ENCODE measurements at places on chromosomes 11 and 22.
A peak's percentile ranks its signal among the peaks of the same experiment; 100 is the strongest.

GRCh38 chr11:79366218-79366617 is 74.6 kb downstream of the TENM4 start:
- DNase-seq, result no peak

GRCh38 chr11:120068114-120068573 is 69.8 kb downstream of the TRIM29 start:
- no peak for DNase-seq

- DNase-seq, result no peak
These were observed 114.3 kb downstream of the INSC start for GRCh38 chr11:15229069-15229468.

- no peak for DNase-seq
These were observed 155.2 kb downstream of the CEP164 start for GRCh38 chr11:117482881-117483280.

DNA sequence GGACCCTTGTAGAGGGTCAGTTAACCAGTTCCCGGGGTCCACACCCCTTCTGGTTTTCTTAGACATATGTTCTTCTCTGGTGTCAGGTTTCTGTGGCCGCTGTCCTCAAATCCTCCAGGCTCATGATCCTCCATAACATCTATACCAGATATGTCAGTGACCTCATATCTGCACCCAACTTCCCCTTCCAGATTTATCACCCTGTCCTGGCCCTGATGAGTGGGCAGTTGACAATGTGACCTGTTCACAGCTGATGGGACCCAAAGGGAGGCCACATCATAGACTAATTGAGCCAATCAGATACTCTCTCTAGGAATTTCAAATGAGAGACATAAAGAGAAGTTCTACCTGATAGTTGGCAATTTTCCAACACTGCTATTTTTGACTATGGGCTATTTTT is 5.1 kb downstream of the DKK3 start:
- DNase-seq, result no peak

- no peak for DNase-seq
These were observed 97.0 kb upstream of the PGR start for GRCh38 chr11:101226617-101227016.

GRCh38 chr11:93844568-93844967 is 5.8 kb downstream of the VSTM5 start:
- no peak for DNase-seq

DNA sequence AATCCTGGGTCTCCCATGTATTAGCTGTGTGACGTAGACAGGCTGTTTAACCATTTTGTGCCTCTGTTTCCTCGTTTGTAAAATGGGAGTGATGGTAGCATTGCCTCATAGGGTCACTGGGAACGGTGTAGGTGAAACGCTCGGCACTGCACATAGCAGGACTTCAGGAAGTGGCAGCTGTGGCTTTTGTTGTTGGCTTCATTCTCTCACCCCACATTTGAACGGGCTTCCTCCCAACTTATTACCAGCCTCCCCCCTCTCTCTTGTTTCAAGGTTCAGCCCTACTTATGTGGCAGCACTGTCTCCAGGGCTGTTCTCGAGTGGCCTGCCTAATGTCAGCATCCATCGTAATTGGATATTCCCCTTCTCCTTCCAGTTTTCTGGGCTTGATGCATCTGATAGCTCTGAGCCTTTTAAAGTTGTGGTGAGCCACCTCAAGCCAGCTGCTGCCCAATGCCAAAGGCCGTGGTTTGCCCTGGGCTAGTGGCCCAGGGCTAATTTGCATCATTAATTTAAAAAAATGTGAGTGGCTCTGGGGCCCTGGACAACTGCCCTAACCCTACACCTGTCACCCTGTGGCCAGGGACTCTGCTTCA is 217.8 kb upstream of the TBCEL start:
- no peak for DNase-seq

DNA sequence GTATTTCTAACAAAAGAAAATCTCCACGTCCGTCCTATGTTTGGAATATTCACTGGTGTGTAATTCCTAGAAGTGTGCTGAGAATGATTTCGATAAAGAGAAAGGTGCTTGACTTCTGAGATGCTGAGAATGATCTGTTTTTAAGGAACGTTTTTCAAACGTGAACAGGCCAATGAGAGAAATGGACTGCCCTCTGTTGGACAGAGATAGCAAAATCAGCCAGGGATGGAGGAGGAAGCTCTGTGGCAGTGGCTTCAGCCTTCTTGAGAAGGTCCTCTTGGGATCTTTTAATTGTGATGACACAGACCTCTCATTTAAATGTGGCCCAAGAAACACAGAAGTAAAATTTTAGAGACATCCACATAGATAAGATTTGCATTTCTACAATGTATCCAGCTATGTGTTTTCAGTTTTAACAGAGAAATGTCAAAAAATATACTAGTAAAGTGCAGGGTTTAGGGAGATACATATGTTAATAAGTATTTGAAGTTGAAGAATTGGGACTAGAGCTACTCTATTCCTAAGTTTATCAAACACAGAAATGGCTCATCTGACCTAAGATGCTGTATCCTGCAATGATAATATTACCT is 84.0 kb upstream of the RCN1 start:
- peak; percentile 49 for DNase-seq

- DNase-seq, result no peak
These were observed 31.5 kb downstream of the NRXN2 start for GRCh38 chr11:64691543-64691942.

DNA sequence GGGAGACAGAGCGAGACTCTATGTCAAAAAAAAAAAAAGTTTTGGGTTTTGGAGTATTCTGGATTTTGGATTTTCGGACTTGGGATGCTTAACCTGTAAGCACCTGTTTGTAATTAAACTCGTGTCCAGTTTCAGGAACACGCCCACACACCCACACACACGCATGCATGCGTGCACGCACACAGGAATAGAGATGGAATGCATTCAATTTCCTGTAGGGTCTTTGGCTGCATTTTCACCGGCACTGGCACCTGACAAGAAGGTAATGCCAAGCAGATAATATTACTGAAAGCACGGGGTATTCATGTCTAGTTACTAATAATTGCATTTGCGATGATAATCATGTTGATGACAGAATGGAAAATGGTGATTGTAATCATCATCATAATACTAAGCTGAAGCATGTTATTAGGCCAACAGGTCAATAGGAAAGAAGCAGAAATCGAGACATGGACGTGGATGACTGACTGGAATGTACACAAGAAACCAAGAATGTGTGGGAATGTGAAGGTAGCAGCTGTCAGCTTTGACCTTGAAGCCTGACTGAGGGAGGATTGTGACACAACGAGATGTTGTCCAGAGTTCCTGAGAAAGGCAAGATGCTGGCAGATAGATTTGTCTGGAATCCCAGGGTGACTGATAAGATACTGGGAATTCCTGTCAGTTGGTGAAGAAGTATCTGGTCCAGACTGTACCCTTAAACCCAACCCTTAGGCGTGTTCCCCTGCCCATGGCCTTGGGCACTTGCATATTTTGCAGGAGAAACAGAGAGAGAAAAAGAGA is 108.6 kb downstream of the SYN3 start:
- no peak for DNase-seq

- no peak for DNase-seq
These were observed 6.3 kb upstream of the ABTB2 start for GRCh38 chr11:34364102-34364501.

DNA sequence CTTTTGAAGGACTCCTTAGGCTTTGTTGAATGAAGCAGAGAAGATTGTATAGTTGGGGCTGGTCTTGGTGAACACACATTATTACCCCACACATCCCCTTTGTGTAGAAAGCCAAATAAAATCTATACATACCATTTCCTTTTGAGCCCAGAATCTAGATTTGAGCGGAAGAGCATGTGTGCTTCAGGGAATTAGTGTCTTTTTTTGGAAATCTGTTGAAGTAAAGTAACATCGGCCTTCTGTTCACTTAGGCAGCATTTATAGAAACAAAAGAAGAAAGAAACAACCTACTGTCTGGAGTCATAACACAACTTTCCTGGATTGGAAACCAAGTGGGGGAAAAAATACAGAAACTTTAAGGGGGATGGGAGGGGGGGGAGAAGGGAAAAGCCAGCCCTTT is 37.9 kb upstream of the TTC12 start:
- no peak for DNase-seq

DNA sequence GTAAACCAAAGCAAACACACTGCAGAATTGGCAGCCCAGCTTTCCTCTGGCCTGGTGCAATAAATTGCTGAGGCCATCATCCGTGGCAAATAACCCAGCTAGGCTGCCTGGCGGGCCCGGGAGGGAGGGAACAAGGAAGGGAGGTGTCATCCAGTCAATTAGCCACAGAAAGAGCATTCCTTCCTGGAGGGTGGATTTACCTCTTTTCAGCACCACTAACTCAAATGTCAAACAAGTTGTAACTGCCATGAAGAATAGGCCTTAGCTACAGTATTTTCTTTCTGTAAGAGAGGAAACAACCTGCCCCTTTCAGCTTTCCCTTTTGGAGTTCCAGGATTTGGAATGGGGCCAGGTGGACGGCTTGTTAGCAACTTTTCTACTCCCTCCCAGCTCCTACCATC is 163.8 kb upstream of the BDNF start:
- no peak for DNase-seq

DNA sequence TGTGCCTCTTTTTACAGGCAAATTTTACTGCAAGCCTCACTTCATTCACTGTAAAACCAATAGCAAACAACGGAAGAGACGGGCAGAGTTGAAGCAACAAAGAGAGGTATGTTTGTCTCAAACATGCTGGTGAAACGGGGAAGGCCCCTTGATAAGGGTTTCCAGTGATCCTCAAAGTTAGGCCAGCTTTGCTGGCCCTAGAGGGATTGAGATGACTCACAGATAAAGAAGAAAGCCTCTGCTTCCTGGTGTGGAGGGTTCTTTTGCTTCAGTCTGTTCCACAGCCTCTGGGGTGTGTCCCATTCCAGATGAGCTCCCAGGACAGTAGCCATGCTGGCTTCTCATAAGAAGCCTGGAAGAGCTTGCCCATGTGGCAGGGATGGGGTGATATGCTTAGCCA is 118.9 kb upstream of the PARVA start:
- no peak for DNase-seq

DNA sequence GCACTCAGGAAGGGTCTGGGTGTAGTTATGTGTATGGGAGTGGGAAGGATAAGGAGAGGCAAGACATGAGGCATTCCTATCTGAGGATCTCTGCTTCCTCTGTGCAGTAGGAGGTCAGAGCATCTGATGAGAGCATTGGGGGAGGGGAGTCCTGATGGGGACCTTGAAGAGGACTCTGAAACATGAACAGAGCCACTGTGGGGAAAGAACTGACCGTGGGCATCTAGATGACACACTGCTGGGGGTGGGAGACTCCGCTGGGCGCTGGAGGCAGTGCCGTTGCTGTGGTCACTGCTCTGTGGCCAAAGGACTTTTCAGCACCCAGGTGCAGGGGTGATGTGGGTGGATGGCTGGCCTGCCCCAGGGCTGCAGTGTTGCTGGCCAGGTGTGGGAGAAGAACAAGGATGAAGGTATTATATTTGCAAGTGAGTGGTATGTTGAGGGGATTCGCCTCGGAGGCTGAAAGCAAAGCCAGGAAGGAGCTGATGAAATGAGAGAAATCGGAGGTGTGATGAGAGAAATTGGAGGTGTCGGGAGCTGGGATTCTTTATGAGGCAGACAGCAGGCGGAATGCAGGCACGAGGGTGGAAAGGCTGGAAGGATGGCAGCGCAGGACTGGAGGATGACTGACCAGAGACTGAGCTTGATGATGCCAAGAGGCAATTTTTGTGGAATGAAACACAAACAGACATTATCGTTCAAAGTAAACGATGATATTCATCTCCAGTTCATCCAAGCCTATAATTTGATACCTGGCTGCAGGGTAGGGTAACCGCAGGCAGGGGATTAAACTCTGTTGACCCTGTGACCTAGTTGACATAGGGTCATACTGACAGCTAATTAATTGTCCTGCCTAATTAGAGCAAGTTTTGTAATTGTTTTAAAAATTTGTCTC is 19.4 kb upstream of the TMPRSS4 start:
- no peak for DNase-seq

- no peak for DNase-seq
These were observed 36.9 kb downstream of the DGCR2 start for GRCh38 chr22:19085233-19085718.

DNA sequence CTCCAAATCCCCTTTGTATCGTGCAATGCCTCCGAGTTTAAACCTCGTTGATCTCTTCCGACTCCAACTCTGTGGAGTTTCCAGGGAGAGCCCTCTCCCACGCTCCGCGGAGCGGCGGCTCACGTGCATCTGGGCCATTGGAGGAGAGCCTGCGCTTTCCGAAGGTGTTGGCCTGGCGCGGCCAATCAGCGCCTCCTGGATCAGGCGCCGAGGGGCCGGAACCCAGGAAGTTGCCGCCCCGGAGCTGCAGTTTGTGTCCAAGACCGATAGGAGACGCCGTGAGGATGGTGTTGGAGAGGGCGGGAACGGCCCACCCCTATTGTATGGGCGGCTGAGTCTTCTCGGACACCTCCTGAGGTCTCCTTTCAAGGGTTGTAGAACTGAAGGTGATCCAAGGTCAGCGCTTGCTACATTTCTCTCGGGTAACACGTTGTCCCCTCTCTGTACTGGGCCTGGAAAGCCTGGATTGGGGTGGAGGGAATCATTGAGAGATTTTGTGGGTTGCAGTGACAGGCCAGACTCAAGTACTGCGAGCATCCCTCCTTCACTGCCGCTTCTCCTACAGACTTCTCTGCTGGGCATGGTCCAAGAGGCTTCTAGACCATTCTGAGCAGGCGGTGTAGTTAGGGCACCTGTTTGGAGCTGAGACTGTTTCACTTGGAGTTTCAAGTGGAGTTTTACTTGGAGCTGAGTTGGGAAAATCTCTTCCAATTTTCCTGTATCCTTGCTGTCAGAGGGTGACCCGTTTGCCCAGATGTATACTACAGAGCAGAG is 1.7 kb downstream of the ADAMTS15 start:
- DNase-seq, result no peak

DNA sequence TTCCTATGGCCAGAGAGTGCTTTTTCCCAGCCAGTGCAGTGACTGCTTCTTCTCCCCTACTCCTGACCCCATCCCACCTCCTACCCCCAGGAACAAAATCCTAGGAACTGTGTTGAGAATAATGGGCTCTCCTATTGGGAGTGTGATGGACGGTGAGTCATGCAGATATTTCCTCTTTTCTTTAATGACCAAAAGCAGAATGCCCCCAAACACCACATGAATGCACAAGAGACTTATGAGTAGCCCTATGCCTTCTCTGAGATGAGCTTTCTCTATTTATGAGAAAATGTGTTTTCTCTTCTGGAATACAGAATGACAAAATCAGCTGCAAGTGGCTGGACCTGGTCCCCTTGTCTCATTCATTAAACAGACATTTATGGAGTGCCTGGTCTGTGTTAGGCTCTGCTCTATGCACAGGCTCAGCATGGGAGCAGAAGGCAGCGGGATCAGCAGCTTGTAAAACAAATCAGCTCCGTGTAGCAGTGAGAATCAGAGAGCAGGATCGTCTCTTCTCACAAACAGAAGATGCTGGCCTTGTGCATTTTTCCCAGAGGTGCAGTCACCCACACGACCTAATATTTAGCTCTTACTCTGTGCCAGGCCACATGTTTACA is 47.5 kb upstream of the GALNT18 start:
- DNase-seq, result peak; percentile 40

- DNase-seq, result no peak
These were observed 773 bp upstream of the PATL1 start for GRCh38 chr11:59669611-59670009.

GRCh38 chr11:48040830-48041444 is 60.6 kb downstream of the PTPRJ start:
- no peak for DNase-seq

Data from cerebellar nuclear complex (tissue), 1 donor.